ENCODE measurements at places on chromosomes 4 and X.

- no peak for DNase-seq
These were observed 45.7 kb upstream of the SLC2A9 start for GRCh38 chr4:10066670-10067651.

DNA sequence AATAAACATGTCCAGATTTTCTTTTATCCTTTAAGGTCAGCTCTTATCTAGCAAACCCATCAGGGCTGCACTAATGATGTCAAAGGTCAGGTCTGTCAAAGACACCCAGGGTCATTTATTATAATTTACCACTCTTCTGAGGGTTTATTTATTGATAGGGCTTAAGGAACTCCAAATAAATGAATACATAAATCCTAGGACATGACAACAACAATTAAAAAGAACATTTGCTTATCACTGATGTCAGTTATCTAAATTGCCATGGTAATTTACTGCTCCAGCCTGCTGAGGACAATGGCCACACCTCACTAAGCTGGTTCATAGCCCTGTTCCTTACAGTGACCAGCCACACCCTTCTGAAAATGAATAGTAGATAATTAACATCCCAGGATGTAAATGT is 317.1 kb downstream of the UNC5C start:
- DNase-seq, result no peak

DNA sequence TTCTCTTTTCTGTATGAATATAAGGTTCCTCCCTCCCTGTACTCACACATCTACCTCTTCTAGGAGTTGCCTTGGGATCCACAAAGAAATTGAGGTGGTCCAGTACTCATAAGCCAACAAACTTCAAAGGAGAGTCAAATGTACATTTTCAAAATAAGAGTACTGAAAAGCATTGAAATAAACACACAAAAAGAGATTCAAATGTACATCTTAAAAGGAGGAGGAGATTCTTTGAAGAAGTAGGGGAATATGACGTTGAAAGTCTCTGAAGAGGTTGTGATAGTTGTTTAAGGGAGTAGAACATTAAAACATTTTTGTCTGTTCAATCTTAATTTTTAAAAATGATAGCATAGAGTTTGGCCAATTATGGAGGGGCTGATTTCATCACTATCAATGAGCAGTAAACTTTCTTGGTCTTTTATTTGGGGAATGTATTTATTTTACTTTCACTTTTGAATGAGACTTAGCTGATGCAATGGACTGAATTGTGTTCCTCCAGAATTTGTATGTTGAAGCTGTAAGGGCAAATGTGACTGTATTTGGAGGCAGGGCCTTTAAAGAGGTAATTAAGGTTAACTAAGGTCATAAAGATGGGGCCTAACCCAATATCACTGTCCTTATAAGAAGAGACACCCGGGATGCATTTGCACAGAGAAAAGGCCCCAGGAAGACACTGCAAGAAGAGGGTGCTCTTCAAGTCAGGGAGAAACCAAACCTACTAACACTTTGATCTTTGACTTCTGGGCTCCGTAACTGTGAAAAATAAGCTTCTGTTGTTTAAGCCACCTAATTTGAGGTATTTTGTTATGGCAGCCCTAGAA is 226.3 kb upstream of the PGRMC2 start:
- DNase-seq, result no peak

- peak; percentile 57 for DNase-seq
These were observed 3.1 kb downstream of the PDGFC start for GRCh38 chr4:156968479-156968984.

DNA sequence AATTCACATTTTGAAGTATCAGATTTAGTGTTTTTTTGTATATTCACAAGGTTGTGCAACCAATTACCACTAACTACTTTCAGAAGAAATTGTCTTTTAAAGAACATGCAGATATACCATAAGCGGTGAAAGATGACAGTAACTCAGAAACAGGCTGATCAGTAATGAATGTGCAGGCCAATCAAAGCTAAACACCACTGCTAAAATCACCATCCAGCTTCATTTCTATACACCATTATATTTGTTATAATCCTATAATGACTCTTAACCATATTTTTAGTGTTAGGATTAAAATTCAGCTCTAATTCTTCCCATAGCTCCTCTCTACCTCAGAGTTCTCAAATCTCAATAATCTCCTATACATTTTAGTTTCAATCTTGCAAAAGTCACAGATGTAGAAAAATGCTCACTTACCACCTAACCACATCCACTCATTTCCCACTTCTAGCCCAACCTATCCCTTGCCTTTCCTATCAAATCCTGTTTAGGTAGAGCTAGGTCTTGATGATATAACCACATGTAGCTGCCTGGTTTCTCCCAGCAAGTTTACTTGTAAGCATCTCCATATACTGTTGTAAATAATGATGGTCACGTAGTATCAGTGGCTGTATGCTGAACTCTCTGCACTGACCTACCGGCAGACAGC is 16.6 kb downstream of the COQ2 start:
- DNase-seq, result no peak

- DNase-seq, result no peak
These were observed 4.5 kb upstream of the TNIP3 start for GRCh38 chr4:121168446-121169281.
